ENCODE measurements at places on chromosomes 16 and 17.
A peak's percentile ranks its signal among the peaks of the same experiment; 100 is the strongest.

GRCh38 chr16:85935974-85936760 is 37.2 kb downstream of the IRF8 start:
- DNase-seq, result peak; percentile 80

- DNase-seq, result peak; percentile 27
Measured at GRCh38 chr17:19384723-19385391, 2.1 kb downstream of the MFAP4 start.

- peak; percentile 96 for DNase-seq
Measured at GRCh38 chr17:4899341-4900230, at the start of gene C17orf107. Gene C17orf107, plus strand, starts transcription at chr17:4899536. Its CDS starts 227 bp downstream, at chr17:4899763.

DNA sequence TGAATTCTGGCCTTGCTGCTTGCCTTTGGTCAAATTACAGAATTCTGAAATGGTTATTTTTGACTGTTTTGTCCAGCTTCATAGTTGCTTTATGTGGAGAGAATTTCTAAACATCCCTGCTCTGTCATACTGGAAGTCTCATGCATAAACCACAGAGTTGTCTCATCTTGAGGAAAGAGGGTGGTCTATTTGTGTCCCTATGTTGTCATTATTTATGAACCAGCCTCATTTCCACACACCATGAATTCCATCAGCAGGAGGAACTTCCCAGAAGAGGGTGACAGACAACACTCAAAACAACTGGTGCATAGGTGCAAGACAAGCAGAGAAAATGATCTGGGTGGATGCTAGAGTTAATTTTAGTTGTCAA is 525.8 kb upstream of the GOT2 start:
- peak; percentile 77 for DNase-seq

GRCh38 chr16:62870554-62870953 is 834.3 kb upstream of the CDH8 start:
- DNase-seq, result no peak

All from CD14-positive monocyte (primary cell).